ENCODE measurements at places on chromosomes 4 and X.

DNA sequence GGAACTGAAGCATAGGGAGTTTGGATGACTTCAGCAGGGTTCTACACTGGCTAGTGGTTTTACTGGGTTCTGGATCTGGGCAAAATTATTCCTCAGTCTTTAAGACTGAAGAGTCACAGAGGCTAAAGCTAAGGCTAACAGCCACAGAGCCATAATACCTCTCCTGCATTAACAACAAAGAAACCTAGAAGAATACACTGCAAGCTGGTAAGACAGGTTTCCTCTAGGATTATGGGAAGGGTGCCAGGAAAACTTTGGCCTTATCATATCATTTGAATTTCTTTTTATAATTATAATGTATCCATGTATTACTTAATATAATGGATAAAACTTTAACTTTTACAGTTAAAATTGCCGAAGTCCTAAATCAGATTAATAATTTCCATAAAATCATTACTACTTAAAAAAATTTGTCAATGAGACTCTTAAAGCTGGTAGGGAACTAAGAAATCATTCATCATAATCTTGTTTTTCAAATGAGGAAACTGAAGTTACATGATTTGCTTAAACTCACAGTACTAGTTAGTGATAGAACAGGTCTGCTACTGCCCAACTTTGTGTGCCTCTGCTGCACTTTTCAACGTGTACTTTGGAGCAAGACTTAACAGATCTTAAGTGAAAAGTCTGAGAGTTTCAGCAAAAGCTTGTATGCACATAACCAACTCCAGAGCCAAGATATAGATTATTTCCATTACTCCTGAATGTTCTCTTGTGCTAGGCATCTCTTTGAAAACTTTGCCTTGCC lies 24.2 kb upstream of the PGRMC2 start:
- no peak for DNase-seq

DNA sequence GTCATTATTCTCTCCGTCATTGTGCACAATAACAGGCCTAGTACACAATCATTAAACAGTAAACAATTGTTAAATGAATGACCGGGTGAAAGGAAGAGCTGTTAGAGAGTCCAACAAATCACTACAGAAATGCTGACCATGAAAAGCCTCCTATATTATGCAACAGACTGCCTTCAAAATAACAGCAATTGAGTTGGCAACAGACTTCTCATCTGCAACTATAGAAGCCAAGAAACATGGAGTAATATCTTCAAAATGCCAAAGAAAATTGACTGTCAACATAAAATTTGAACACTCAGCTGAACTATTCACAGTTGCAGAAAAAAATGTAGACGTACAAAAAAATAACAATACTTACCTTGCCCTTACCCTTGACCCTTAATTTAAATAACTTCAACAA lies 26.2 kb downstream of the CHRNA9 start:
- no peak for DNase-seq

DNA sequence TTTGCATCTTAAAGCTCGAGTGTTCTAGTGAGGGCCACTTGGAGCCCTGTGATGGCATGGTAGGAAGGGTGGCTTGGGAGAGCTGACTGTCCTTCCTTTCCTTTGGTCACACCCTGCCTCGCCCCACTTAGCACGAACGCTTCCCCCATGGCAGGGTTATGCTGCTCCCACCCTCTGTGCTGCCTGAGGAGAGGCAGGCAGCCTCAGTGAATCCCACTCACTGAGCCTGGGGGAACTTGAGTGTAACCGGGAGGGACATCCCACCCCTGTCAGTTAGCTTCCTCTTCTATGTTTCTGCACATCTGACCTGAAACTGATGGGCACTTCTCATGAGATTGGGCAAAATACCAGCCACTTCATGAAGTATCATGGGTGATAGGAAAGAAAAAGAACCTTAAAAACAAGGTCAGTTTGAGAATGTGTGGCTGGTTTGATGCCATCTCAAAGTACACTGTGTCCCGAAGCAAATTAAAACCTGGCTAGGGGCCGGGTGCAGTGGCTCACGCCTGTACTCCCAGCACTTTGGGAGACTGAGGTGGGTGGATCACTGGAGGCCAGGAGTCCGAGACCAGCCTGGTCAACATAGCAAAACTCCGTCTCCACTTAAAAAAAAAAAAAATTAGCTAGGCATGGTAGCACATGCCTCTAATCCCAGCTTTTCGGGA lies 10.1 kb downstream of the TKTL1 start:
- no peak for DNase-seq

DNA sequence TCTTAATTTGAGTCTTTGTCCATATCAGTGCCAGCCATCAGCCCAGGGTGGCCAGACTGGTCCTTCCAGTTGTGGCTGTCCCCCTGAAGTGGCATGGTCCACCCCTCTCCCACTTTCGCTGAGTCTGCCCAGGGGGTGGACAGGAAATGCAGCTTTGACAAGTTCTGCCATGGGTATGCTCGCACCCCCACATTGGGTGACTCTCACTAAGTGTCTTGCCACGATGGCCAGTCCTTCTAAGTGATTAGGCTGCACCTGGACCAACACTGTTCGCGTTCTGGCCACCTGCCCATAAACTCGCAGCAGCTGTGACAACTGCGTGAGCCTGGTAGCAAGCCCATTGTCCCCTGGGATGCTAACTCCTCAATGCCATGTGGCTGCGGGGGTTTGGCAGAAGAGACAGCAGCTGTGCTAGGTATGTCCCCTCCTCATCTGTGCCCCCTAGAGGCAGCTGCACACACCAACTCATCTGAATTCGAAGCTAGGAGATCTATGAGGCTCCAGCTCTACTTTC lies 10.0 kb upstream of the LNX1 start:
- DNase-seq: no peak

DNA sequence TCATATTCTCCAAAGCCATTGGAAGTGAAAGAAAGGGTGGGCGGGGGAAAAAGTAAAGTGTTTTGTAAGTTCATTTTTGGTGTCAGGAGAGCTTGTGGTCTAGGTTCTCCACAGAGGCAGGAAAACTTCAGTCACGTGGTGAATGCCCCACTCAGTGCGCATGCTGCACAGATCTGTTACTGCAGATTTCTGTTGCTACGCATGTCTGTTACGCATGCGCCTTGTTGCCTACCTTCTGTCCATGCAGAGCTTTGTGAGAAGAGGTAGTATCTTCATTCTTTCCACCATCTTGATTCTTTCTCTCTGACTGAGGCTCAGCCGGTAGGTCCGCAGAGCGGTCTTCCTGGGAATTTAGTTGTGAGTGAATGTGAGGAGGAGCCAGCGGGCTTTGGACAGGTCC lies 15.1 kb upstream of the PAGE3 start:
- DNase-seq: no peak

GRCh38 chr4:3251691-3252479 lies 2.9 kb downstream of the MSANTD1 start:
- DNase-seq: no peak

DNA sequence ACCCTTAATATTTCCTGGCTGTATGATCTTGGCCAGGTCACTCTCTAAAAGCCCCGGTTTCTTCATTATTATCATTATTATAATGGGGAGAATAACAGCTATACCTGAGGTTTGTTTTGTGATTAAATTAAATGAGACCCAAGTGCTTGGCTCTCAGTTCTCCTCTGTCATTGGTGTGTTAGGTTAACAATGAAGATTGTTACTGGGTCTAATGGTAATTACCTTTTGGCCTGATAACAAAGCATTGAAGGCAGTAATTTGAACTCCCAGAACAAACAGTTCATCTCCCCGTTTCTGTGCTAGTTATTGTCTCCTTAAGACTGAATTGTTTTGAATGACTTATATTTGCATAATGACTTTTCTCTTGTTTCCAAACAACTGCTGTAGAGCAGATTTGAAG lies 6.8 kb upstream of the ANAPC4 start:
- DNase-seq: no peak

DNA sequence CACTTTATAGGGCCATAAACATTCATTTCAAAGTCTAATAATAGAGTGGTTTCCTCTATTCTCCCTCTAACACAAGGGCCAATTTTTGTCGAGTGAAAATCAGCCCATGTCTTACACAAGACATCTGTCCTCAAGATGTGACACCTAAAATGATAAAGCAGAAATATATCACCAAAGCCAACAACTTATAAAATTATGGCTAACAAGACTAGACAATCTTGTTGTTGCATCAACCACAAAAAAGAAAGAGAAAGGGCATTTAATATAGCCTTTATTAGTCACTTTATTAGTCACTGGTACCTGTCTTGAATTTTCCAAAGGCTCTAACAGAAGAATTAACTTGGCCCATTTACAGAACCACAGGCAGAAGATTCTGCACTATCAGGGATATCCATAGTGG lies 161.6 kb downstream of the SMIM20 start:
- no peak for DNase-seq

GRCh38 chr4:6142935-6143602 lies 57.3 kb downstream of the JAKMIP1 start:
- DNase-seq: no peak

- DNase-seq: no peak
These were observed 260.9 kb upstream of the RPS6KA3 start for GRCh38 chrX:20527558-20528011.

DNA sequence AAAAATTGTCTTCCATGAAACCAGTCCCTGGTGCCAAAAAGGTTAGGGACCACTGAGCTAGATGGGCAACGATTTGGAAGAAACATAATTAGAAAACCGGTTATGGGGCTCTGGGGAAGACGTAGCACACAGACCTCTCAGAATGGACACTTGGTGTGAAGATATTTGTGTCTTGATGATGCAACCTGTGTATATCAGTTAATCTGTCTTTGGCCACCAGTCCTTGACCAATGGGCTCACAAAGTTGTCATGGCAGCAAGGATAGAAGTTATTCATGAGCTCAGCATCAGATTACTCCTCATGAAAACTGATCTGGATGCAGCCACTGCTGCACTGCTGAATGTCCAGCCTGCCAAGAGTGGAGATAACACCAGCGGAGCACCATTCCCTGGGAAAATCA lies 13.6 kb downstream of the MTNR1A start:
- no peak for DNase-seq

- no peak for DNase-seq
These were observed 267.8 kb downstream of the BCOR start for GRCh38 chrX:39829965-39830364.

GRCh38 chr4:87975466-87975865 lies at the start of gene SPP1:
TSS of gene SPP1 (plus strand) at chr4:87975714. CDS start at chr4:87976896, 1,182 bp downstream.
- DNase-seq: no peak

- no peak for DNase-seq
These were observed 161.6 kb downstream of the PDGFRA start for GRCh38 chr4:54390670-54391069.

DNA sequence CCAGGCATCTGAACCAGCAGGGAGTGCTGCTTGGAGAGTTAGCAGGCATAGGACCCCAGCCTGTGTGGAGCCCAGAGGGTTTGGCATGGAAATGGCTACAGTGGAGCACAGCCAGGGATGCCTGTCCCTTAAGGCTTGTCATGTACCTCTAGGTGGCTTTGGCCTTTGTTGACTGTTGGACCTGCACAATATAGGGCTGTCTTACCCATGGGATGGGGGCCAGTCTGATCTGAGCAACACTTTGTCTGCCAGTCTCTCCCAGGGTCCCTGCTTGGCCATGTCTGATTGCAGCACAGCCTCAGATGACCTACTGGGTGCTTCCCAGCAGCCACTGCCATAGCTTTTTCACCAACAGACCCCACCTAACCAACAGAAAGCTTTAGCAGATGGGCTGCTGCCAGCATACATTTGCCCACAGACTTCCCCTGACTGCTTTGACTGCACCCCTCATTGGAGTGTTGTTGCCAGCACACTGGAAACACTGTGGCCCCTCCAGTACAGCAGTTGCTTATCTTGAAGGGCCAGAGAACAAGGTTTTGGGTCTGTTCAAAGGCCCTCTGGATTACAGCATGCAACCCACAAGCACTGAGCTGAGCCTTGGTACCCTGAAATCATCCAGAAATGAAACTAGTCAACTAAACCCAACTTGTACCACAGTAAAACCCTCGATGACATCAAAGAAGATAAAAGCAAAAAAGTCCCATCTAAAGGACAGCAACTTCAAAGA lies 22.1 kb downstream of the ANAPC10 start:
- DNase-seq: no peak

- no peak for DNase-seq
These were observed 92.2 kb upstream of the GATB start for GRCh38 chr4:151853034-151853433.

- no peak for DNase-seq
These were observed 1.3 kb downstream of the MTHFD2L start for GRCh38 chr4:74159143-74159709.

GRCh38 chrX:142249721-142250120 lies 44.6 kb upstream of the MAGEC2 start:
- no peak for DNase-seq

GRCh38 chrX:16487620-16488385 lies 162.2 kb upstream of the S100G start:
- no peak for DNase-seq

- no peak for DNase-seq
These were observed 55.2 kb downstream of the TRIML1 start for GRCh38 chr4:188194421-188194820.

- no peak for DNase-seq
These were observed 30.7 kb downstream of the SRPX2 start for GRCh38 chrX:100674705-100675104.

GRCh38 chrX:37332987-37333658 lies 16.0 kb upstream of the PRRG1 start:
- DNase-seq: no peak

DNA sequence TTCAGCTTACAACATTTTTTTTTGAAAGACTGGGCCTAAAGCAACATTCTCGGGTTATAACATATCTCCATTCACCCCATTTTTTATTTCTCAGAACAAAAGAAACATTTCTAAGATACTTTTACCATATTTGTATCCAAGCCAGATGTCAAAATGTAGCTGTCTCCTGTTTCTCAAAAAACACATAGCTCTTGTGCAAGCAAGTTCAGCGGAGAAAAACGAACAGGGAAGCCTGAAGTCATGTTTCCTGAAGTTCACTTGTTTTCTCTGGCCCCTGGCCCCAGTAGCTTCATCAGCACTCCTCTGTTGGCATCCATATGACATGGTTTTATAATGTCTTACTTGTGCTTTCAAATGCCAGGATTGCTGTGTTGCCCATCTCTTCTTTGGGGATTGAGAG lies 218.2 kb downstream of the BANK1 start:
- DNase-seq: no peak

DNA sequence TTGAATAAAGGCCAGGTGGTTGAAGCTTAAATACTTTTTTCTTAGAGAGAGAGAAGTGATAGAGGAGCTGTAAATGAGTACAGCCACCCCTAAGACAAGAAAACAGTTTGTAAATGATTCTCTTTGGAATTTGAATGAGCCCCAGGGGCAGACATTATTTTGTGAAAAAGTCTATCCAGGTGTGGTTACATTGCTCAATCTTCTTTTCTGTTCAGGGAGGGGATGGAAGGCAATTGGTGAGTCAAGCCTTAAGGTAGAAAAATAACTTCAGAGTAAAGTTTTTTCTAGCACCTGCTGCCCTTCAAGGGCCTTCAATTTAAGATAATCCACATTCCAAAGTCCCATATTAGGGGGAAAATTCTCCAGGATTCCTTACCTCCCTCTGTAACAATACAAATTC lies 646.7 kb downstream of the PDHA2 start:
- DNase-seq: no peak

GRCh38 chrX:40853004-40853815 lies 117.9 kb upstream of the MED14 start:
- no peak for DNase-seq

- DNase-seq: no peak
These were observed 58.4 kb downstream of the CFAP299 start for GRCh38 chr4:80393970-80394250.
